ENCODE measurements at places on chromosomes 7 and 10.

DNA sequence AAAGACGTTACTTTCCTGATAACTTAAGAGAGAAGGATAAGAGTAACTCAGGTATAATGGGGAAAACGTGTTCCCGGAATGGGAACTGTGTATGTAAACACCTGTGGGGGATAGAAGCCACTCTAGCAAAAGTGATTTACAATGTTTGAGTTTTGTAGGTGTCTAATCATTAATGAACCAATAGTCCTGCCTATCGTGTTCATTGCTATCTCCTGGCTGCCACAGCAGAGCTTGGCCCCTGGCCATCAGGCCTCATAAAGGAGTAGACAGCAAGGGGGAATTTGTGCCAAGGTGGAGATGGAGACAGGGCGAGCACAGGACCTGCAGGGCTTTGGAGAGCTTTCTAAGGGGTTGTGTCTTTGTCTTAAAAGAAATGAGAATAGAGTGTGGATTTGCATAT is 102.1 kb downstream of the GAD2 start:
- DNase-seq, result no peak

DNA sequence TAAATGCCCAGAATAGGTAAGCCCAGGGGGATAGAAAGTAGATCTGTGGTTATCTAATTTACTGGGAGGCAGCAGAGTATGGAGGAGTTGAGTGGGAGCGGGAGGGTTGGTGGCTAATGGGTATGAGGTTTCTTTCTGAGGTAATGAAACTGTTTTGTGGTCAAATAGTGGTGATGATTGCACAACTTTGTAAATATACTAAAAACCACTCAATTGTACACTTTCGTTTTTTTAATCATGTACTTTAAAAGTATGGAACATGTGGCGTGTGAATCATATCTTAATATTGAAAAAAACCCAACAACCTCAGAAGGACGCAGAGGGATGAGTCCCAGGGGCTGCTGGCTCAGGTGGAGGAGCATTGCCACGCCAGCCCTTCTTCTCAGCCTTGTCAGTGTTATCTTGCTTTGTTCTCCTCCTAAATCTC is 118.1 kb downstream of the WDR11 start:
- DNase-seq, result no peak

DNA sequence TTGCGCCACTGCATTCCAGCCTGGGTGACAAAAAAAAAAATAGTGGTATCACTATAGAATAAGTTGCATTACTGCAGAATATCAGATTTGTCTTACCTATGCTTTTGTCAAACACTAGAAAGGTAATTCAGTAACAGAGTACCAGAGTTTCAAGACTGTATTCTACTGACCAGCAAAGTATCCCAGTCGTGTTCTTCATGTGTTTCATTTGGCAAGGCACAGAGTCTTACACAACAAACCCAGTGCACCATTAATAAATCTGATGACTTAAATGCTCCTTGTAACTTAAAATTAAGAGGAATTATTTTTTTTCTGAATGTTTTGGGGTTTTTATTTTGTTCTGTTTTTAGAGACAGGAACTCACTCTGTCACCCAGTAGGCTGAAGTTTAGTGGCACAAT is 34.4 kb upstream of the PBLD start:
- no peak for DNase-seq

DNA sequence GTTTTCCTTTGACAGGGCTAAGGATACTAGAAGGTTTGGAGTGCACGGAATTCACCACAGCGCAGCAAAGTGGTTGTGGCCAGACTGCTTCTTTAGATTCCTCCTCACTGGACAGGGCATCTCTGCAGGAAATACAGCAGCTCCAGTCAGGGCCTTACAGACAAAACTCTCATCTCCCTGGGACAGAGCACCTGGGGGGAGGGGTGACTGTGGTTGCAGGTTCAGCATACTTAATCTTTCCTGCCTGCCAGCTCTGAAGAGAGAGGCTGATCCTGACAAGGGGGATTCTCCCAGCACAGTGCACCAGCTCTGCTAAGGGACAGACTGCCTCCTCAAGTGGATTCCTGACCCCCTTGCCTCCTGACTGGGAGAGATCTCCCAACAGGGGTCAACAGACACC is 1257.9 kb downstream of the NXPH1 start:
- no peak for DNase-seq

DNA sequence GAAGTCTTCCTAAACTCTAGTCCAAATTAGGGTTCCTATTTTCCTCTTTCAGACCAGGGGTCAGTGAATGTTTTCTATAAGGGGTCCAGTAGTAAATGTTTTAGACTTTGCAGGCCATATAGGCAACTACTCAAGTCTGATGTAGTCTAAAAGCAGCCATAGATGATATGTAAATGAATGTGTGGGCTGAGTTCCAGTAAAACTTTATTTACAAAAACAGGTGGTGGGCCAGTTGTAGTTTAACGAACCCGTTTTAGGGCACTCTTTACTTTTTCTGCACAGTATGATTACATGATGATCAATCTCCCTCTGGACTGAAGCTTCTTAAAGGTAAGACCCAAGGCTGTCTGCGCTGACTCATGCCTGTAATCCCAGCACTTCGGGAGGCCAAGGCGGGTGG is 243.6 kb downstream of the CAMK1D start:
- DNase-seq, result no peak

Data from LNCaP clone FGC (cell line).